ENCODE measurements at places on chromosomes 16 and 17.

- DNase-seq = peak; percentile 78
Measured at GRCh38 chr16:28526201-28527099, 12.3 kb downstream of the NUPR1 start.

- peak; percentile 89 for DNase-seq
Measured at GRCh38 chr16:20383106-20384029, 21.2 kb downstream of the PDILT start.

DNA sequence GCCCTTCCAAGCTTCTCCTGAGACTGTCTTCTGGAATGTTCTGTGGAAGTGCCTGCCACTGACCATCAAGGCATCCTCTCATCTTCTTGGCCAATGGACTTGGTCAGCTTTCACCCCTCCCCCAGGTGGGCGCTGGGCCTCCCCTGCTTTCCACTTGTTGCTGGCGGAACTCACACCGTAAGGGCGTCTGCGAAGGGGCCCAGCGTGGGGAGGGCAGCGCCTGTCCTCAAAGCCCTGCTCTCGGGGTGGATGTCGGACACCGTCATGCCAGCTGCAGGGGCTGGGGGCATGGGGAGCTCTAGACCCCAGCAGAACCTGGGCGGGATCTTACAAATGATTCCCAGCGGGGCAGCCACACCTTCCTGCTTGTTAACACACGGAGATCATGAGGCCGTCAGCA lies 11.6 kb upstream of the ZFPM1 start:
- no peak for DNase-seq

- DNase-seq = no peak
Measured at GRCh38 chr17:1398931-1399678, 917 bp downstream of the YWHAE start.

DNA sequence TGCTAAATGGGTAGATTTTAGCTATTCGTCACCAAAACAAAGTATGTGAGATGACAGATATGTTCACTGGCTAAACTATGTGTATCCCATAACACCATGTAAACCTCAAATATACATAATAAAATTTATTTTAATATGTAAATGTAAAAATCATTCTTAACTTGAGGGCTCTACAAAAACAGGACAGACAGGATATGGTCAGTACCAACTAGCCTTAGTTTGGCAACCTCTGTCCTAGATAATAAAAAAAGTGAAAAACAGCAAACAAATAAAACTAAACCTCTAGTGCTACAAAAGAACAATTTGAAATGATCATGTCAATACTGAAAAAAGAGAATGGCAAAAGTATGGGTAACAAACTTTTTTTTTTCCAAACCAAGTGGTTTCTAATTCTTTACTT lies 33.8 kb downstream of the NCOR1 start:
- DNase-seq = no peak

GRCh38 chr16:31356566-31357323 lies 1.8 kb downstream of the ITGAX start:
- no peak for DNase-seq

- DNase-seq = no peak
Measured at GRCh38 chr17:62164747-62165722, 100.0 kb upstream of the MED13 start.

GRCh38 chr16:50165473-50165872 lies 12.4 kb downstream of the TENT4B start:
- DNase-seq = no peak

DNA sequence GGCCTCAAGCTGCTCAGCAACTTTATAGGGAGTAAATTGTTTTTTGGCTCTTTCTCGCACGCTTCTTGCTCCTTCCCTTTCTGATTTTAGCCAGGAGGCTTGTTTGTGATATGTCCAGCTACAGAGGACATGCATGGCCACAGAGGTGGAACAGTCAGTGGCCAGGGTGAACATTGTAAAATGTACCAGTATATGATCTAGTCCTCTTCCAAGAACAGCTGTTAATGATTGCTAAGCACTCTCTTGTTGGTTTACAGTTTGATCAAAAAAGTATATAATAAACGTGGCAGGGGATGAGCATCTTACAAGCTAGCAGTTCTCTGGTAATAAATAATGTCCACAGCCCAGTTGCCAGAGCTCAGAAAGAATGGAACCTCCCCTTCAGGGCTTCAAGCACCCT lies 461.7 kb upstream of the DYNLRB2 start:
- no peak for DNase-seq

- peak; percentile 71 for DNase-seq
Measured at GRCh38 chr16:49350265-49351095, 23.1 kb upstream of the C16orf78 start.
